ENCODE measurements at places on chromosomes 6 and 20.

DNA sequence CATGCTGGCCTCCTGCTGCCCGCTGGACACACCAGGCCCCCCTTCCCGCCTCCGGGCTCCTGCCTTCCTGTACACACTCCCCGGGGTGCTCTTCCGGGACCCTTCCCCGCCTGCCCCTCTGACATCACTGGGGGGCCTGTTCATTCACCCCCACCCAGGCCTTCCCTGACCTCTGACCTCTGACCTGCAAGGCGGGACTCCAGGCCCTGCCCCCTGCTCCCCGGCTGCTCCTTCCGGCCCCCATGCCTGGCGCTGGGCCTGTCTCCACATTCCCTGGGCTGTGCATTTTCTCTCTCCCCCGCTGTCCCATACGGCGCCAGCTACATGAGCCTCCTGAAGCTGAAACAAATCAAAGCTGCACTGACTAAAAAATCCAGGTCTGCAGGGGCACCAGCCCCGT lies 71.6 kb upstream of the GATA5 start:
- DNase-seq, result no peak

DNA sequence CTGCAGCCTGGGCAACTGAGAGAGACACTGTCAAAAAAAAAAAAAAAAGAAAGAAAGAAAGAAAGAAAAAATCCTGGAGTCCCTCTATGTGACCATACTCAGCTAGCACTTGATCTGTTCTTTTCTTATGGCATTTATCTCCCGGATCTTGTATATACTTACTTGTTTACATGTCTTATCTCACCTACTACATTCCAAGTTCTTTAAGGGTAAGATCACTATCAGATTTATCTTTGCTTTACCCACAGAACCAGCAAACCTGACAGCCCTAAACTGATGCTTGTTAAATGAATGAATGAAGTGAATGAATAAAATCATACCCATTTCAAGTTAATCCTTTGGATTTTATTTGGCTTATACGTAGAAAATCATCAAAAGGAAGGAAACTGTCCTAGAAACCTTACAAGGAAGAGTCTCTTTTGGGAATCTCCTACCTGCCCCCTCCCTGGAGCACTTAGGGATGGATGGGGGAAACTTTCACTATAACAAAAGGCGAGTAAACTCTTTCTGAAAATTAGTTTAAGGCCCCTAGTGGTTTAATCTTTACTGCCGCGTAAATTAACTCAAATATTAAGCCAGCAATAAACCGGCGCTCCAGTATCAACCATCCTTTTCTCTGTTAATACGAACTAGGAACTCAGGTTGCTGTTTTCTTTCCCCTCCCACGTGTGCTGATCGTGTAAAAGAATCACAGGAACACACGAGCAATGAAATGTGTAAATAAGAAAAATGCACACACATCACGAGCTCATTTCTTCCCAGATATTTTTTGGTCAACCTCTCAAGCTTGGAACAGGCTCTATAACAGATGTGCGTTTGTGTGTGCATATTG lies 1.3 kb upstream of the UTRN start:
- DNase-seq, result no peak

DNA sequence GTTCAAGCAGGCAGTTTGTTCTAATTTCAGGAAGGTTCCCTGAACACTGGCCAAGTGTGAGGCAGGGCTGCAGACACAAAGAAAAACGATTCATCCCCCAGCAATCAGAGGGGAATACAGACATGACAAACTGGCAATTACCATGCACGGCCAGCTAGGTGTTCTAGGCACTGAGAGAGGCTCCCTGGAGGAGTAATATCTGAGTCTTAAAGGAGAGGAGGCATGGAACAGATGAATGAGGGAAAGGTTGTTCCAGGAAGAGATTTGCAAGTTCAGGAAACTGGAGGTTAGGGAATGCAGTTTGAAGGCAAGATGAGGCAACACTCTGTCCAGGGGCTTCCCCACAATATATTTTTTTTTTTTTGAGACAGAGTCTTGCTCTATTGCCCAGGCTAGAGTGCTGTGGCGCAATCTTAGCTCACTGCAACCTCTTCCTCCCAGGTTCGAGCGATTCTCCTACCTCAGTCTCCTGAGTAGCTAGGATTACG lies 11.1 kb downstream of the RRAGD start:
- DNase-seq, result no peak

DNA sequence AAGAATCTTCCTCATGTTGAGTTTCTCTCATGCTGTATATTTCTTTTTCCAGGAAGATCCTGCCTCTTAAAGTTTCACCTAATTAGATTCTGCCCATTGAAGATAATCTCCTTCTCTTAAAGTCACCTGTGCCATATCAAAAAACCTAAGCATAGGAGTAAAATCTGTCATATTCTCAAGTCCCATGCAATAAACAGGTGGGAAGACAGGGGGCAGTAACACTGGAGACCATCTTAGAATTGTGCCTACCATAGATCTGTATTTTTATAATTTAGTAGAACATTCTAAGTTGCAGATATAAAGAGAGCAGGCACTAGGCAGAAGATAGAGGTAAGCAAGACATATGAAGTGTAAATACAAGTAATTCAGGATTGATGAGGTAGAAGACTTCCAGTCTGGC lies 763.5 kb upstream of the MANEA start:
- DNase-seq, result no peak

- no peak for DNase-seq
Measured at GRCh38 chr6:148240861-148241477, 101.7 kb upstream of the SASH1 start.

GRCh38 chr20:58649288-58650180 lies 1.5 kb upstream of the STX16 start:
- no peak for DNase-seq

GRCh38 chr6:166206510-166207283 lies 39.0 kb upstream of the TBXT start:
- no peak for DNase-seq

- DNase-seq, result no peak
Measured at GRCh38 chr6:93849857-93850256, 430.5 kb upstream of the EPHA7 start.

GRCh38 chr6:105763866-105764265 lies 322.3 kb upstream of the PRDM1 start:
- no peak for DNase-seq

DNA sequence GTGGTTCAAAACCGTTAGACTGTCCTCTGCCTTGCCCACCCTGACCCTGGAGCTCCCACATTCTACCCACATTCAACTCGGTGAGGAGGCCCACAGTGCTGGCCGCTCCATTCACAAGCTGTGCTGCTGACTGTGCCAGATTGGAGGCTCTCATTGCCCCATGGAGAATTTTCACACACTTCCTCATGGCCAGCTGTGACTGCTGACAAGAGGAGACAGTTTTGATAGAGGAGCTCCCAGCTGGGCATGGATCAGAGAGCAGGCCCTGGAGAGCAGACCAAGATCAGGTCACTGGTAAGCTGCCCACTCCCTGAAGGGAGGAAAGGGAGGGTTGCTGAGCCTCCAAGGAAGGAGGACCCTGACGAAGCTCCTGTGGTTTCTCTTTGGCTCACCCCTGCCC lies 246.1 kb upstream of the RIN2 start:
- no peak for DNase-seq

DNA sequence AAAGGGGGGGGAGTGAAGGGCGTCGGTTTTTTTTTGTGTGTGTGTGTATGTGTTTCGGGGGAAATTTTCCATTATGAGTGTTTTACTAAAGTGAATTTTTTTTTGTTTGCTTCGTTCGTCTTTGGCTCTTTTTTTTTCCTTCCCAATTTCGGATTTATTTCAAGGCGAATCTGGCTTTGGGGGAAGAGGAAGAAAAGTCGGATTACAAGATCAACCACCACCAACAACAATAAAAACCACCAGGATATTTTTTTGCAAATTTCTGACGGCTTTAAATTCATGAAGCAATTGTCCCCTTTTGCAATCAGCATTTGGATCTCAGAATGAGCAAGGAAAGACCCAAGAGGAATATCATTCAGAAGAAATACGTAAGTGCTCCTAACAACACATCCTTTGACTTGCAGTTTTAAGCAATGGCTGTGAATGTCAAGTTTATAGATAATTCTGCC lies 372 bp downstream of the JARID2 start:
- DNase-seq, result no peak

- no peak for DNase-seq
Measured at GRCh38 chr6:138454981-138455706, 44.1 kb downstream of the NHSL1 start.

DNA sequence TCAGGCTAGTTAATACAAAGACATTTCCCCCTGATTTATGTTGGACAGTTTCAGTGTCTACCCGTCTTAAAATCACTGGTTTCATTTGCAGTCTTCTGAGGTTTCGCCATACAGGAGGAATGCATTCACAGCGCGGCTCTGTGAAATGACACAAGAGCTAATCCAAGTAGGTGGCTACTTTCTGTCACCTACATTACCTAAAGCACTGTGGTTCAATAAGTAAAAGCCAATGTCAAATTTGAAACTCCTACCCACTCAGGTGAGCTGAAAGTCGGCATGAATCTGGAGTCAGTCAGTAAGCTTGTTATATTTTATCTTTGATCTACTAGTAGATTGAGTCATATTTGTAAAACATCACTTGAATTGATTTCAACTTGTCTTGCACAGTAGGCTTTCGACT lies 370.8 kb downstream of the LAMA2 start:
- no peak for DNase-seq

DNA sequence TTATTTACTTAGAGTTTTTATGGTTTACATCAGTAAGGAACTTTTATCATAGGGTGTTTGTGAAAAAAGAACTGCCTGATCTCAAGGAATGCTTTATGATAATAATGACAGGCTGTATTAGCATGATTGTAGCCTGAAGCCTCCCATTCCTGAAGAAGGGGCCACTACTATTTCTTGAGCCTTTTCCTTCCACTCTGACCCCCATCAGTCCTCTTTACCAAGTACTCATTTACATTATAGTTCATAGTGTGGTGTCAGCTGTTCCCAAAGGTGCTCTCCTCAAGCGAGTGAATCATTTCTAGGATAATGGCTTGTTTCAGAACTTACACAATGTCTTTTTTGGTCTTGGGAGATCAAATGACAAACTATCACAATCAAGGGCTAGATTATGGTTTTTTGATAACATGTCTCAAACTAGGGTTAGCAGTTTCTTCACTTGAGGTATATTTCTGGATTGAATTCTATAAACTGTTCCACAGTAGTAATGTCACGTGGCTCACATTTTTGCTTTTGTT lies 283.6 kb downstream of the CDKAL1 start:
- DNase-seq, result no peak

DNA sequence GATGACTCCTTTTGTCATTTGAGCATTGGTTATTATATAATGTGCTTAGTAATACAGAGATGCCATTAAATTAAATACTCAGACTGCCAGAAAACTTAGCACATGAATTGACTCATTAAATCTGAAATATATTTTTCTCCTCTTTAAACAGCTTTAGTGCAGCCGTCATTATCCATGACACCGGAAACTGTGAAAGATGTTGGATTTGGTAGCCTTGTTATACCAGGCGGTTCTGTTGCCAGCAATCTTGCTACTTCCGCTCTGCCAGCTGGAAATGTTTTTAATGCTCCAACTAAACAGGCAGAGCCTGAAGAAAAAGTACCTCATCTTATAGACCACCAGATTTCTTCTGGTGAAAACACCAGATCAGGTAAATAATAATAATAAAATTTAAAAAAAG lies 97.6 kb downstream of the SCAF8 start:
- DNase-seq, result no peak

DNA sequence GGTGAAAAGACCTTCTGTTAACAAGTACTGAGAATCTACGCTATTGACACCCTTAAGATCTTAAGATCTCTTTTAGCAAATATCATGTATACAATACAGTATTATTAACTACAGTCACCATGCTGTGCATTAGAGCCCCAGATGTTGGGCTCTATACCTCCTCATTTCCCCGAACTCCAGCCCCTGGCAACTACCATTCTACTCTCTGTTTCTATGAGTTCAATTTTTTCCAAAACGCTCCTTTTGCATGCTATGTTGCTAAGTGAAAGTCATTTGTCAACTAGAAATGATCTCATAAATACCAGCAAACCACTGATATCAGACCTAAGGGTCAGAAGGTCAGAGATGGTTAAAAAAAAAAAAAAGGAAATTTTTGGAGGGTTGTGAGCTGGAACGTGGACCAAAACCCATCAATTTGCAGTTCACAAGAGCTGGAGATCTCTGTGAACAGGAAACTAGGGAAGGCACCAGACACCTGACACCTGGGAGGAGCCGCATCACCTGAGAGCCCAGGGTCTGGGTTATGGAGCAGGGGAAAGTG lies 122.0 kb upstream of the KCNK16 start:
- no peak for DNase-seq

GRCh38 chr6:83536647-83537589 lies 24.6 kb downstream of the PRSS35 start:
- DNase-seq, result no peak

GRCh38 chr20:11521476-11522365 lies 396.0 kb upstream of the BTBD3 start:
- no peak for DNase-seq

DNA sequence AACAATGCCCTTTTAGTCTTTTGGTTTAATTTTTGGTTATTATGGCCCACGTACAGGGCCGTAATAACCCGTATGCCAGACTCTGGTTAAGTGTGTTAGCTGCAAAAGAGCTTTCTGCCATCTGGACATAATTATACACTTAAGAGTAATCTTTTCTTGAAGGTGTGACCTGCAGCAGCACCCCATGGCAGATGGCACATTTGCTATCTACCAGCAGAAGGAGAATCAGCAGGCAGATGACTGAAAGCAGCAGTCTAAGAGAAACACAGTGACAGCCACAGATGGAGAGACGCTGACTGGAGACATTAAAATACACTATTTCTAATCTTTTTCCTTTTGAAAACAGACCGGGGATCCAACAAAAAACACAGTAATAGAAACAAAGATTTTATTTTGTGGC lies 18.7 kb downstream of the ASF1A start:
- no peak for DNase-seq

GRCh38 chr20:4090756-4091489 lies 75.6 kb upstream of the RNF24 start:
- peak; percentile 76 for DNase-seq

GRCh38 chr20:40643891-40644290 lies 45.1 kb downstream of the MAFB start:
- DNase-seq, result no peak

DNA sequence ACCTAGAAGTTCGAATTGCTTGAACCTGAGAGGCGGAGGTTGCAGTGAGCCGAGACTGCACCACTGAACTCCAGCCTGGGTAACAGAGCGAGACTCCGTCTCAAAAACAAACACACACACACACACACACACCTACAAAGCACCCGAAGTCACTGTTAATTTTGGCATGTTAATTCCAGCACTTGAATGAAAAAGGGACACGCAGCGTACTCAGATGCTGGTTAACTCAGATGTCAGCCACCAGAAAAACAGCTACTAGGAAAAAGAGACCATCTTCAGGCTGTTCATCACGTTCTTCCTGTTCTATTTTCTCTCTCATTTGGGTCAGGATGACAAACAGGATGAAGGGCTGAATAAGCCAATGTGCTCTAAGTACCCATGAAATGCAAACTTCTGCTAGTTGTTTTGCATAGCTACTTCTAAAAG lies 46.9 kb downstream of the BLOC1S5 start:
- DNase-seq, result no peak

- peak; percentile 74 for DNase-seq
Measured at GRCh38 chr20:25549843-25550477, 35.4 kb downstream of the NINL start.

DNA sequence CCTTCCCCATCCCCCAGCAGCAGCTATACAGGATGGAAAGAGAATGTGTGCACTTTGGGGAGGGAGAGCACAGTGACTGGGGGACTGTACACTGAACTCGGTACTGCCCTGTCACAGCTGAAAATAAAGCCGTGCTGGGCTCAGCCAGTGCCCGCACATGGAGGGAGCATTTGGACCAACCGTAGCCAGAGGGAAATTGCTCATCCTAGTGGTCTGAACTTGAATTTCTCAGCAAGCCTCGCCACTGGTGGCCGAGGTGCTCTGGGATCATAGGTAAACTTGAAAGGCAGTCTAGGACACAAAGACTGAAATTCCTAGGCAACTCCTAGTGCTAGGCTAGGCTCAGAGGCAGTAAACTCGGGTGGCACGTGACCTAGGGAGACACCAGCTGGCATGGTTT lies 61.0 kb downstream of the DZANK1 start:
- DNase-seq, result no peak
